ENCODE measurements at places on chromosomes 6 and 20.

GRCh38 chr6:24536466-24536865 lies 41.7 kb downstream of the ALDH5A1 start:
- DNase-seq = no peak

- no peak for DNase-seq
These were observed 60.1 kb upstream of the RALGAPA2 start for GRCh38 chr20:20772497-20773085.

DNA sequence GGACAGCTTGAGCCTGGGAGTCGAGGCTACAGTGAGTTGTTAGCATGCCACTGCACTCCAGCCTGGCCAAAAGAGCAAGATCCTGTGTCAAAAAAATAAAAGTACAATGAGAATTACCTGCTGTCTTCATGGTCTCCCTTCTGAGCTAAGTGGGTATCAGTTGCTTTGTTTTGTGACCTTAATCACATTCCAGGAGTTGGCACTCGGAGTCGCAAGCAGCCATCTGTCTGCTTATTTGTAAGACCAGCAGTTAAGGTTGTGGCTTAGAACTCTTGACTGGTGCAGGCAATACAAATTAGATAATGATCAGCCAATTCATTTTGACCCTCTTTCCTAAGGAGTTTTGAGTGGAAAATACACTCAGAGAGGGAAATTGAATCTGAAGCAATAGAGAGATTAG lies 114.0 kb downstream of the MYO6 start:
- DNase-seq = no peak

DNA sequence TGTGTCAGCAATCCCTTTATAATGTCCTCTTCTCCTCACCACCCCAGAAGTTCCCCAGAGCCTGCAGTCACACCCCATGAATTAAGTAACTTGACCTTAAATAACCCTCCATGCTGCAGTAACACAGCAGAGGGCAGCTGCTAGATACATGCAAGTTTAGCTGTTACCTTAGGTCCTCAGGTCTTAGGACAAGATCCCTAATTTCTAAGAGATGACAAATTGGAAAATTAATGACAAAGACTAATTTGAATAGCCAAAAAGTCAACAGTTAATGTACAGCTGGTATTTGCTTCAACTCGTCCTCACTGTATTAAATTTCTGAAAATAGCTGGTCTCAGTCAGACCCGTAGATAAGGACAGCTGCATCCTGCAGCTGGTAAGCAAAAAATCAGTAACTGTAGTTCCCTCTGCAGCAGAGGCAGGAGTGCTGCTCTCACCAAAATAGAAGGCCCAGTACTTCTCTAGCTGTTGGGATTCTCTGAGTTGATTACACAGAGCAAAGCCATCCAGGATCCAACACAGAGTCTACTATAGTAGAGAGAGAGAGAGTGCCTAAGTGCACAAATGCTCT lies 62.4 kb downstream of the TNFRSF21 start:
- DNase-seq = no peak

DNA sequence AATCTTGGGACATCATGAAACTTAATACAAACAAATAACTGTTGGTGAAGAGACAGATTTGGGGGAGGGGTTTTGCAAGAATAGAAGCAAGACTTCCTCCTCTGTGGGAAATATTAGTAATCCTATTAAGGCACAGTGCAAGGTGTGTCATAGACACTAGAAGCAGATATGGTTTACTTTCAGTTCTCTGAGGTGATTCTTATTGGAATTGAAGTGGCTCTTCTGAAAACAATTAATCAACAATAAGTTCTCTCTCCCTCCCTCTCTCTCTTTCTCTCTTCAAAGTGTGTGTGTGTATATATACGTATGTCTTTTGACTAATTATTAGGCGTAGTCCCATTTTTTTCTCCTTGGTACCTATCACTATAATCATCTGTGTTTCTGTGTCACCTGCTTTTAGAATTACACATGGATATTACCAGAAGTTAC lies 99.8 kb downstream of the HIVEP2 start:
- no peak for DNase-seq

- no peak for DNase-seq
These were observed 5.1 kb upstream of the ADAM33 start for GRCh38 chr20:3686867-3687321.

- DNase-seq = no peak
These were observed 17.3 kb upstream of the CCDC167 start for GRCh38 chr6:37516920-37517405.

Data from cerebellar nuclear complex (tissue), 1 donor.